ENCODE measurements at places on chromosomes 1 and 21.
A peak's percentile ranks its signal among the peaks of the same experiment; 100 is the strongest.

DNA sequence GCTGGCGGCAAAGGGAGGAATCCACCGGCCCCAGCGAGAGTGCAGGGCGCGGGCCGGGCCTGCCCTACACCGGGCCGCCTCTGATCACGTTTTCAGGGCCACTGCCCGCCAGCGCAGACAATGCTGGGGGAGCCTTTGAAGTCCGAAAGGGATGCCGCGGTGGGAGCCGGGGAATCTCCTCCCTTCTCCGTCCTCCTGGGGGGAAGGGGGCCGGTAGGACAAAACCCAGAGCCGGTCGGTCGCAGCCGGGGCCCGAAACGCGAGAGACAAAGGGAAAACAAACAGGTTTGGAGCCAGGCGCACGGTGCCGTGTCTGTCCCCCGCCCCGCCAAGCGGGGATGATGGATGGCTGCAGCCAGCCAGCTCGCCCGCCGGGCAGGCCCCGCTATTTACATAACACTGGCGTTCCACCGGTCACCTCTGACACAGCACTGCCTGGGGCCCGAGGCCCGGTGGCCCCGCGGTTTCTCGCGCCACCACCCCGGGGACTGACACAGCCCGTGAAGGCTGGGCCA, 92.0 kb downstream of the CASZ1 start:
- no peak for DNase-seq

GRCh38 chr1:203999618-204000017, 73.3 kb upstream of the SOX13 start:
- DNase-seq: no peak

GRCh38 chr21:21715266-21715969, 717.2 kb downstream of the NCAM2 start:
- DNase-seq: peak; percentile 99

GRCh38 chr1:230381049-230381467, 45.1 kb downstream of the PGBD5 start:
- no peak for DNase-seq

DNA sequence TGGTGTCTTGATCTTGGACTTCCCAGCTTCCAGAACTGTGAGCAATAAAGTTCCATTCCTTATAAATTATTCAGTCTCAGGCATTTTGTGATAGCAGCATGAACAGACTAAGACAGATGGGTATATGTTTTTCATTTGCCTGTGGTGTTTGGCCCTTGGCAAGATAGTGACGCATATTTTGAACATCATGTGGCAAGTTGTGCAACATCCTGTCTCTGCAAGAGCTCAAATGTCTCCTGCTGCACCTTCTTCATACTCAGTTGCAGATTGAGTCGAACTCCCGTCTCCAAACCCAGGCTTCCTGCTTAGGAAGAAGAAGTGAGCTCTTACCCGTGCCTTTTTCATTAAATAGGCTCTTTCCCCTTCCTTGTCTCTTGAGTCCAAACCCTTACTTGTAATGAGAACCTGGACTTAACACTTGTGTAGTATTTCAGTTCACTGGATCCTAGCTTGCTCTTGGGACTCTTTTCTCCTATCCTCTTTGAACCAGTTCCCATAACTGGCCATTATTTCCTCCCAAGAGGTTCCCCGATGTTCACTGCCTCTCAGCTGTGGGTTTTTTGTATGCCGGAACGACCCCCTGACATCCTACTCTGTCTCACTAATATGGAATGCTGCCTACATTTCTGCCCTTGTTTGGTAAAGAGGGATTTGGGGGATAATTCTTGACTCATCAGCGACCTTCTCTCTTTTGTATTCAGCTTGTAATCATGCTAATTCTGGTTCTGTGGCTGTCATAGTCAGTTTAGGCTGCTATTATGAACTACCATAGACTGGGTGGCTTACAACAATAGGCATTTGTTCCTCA, 125.0 kb upstream of the KCNK2 start:
- peak; percentile 100 for DNase-seq

- DNase-seq: no peak
These were observed 44.7 kb upstream of the LYPLAL1 start for GRCh38 chr1:219128957-219129356.

DNA sequence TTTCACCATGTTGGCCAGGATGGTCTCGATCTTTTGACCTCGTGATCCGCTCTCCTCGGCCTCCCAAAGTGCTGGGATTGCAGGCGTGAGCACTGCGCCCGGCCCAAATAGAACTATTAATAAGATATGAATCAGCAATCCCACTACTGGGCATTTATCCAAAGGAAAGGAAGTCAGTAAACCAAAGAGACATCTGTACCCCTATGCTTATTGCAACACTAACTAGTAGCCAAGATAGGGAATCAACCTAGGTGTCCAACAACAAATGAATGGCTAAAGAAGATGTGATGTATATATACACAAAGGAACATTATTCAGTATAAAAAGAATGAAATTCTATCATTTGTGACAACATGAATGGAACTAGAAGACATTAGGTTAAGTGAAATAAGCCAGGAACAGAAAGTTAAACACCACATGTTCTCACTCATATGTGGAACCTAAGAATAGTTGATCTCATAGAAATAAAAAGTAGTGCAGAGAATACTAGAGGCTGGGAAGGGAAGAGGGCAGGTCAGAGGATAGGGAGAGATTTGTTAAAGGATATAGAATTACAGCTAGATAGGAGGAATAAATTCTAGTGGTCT, 48.8 kb downstream of the XPR1 start:
- DNase-seq: peak; percentile 68

- no peak for DNase-seq
These were observed 33.3 kb downstream of the COQ8A start for GRCh38 chr1:226973371-226973897.

DNA sequence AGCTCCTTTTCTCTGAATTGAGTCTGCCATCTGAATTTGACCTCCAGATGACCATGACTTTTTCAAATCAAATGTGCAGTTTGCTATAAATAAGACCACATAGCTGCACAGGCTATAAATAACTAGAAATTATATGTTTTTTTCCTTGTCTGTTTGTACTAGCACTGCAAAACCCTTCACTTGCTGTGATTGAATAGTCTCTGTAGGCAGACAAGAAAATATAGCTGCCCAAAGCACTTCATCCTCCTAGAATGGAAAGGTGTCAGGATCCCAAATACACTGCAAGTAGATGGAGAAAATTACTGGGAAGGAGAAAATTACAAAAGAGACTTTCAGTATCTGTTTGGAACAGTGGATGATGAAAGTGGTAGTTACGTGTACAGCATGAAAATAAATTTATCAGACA, 175.8 kb downstream of the APP start:
- DNase-seq: no peak

- no peak for DNase-seq
These were observed 29.4 kb upstream of the PRRC2C start for GRCh38 chr1:171455967-171456366.

- DNase-seq: peak; percentile 44
These were observed 519 bp downstream of the FNBP1L start for GRCh38 chr1:93448292-93448982.

DNA sequence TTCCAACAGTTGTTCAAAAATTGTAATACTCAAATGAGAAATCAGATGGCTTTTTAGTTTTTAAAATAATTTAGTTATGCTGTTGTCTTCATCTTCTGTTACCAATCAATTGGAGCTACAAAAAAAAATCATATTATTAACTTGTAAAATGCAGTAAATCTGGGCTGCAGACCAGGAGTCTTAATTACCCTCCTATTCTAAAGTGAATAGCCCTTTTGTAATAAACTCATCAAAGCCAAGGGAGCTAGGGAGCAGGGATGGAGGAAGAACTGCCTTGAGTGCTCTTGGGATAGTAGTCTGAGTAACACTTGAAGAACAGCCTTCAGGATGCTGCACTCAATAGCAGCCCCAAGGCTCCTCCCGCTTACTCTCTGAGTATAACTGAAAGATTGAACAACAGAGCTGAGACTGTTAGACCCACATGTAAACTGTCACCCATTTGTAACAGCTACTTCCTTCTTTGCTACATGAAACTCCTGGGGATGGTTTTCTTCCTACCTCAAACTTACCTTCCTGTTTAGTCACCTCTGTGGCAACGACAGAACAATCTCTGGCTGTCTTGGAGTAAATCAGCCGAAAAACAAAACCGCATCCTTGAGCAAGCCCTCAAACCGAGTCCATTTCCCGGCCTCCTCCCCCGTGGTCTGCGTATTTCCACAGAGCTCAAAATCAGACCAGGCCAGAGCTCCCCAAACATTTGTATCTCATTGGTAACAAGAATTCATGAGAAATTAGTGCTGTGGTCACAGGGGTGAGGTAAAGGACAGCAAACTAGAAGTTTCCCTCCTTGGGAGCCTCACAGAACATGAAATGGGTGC, 55.9 kb downstream of the CD58 start:
- no peak for DNase-seq

GRCh38 chr1:234713859-234714258, 103.9 kb upstream of the IRF2BP2 start:
- no peak for DNase-seq

DNA sequence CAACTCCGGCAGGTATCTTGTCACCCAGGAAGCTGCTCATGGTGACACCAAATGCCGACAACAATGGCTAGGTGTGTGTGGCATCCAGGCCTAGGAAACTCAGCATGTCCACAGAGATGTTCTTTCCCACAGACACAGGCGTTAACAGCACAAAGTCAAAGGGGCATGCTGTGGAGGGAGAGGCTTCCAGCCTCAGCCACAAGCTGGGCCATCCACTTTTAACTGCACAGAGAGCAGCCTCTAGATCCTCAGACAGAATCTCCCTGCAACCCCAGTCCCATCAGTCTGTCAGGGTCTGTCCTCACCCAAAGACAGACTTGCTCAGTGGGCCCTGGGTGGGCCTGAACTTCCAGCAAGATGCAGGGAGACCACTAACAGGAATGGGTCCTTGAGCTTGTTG, 58.5 kb upstream of the BCAR3 start:
- no peak for DNase-seq

DNA sequence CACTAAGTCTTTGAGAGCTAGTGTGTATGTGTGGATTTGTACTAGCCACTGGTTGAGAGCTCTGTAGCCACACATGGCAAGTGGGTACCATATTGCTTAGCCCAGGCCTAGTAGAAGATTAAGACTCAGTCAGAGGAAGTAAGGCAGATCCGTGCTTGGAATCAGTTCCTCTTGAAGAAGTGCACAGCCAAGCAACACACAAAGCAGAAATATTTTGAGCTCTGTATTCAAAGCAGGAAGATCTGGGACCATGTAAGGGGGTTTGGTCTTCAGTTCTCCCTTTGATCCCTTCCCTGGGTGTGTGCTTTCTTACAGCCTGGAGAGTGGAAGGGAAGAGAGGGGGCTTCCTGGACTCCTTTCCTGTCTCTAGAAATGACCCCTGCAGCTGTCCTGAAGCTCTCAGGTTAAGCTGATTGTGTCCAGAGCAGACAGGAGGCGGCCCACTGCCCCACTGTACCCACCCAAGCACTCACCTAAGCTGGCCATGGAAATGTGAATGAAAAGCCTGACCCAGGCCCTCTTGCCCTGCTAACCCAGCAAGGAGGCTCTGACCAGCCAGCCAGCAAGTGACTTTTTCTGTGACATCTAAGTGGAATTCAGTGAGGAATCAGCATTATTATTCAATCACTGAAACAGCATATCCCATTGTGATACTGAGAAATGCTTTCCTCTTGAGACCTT, 3.6 kb downstream of the ETS2 start:
- no peak for DNase-seq

GRCh38 chr1:160451119-160451858, 50.9 kb downstream of the VANGL2 start:
- no peak for DNase-seq

GRCh38 chr1:169462385-169462784, 23.4 kb downstream of the SLC19A2 start:
- no peak for DNase-seq

- peak; percentile 98 for DNase-seq
These were observed 19.3 kb downstream of the AHCYL1 start for GRCh38 chr1:110003747-110004428.

GRCh38 chr1:244865028-244865371, 657 bp upstream of the HNRNPU start:
- peak; percentile 27 for DNase-seq

GRCh38 chr21:35873441-35873840, 186.9 kb downstream of the SETD4 start:
- no peak for DNase-seq

GRCh38 chr1:208291923-208292711, 47.9 kb upstream of the PLXNA2 start:
- DNase-seq: no peak

GRCh38 chr1:1430992-1431844, 4.3 kb upstream of the VWA1 start:
- DNase-seq: no peak

DNA sequence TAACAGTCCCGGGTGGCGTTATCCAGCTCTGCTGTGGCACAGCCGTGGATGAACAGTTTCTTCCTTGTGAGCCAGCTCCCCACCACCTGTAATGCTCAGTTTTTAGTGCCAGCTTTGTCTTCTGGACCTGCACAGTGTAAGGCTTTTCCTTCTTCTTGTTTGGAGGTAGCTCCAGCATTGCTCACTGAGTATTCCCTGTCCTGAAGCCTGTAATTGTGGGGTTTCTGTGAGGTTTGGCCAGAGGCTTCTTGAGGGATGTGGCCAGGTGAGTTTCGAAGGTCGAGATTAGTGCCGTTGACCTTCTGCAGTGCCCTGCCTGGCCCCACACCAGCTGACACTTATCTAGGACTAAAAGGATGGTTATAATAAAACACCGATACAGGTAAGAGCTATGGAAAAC, 75.0 kb downstream of the PBX1 start:
- DNase-seq: no peak

- DNase-seq: no peak
These were observed 268.9 kb upstream of the TMEM51 start for GRCh38 chr1:14884614-14885175.

GRCh38 chr1:215645182-215645581, 78.1 kb downstream of the KCTD3 start:
- no peak for DNase-seq

GRCh38 chr1:205304695-205305070, 16.9 kb downstream of the NUAK2 start:
- no peak for DNase-seq

DNA sequence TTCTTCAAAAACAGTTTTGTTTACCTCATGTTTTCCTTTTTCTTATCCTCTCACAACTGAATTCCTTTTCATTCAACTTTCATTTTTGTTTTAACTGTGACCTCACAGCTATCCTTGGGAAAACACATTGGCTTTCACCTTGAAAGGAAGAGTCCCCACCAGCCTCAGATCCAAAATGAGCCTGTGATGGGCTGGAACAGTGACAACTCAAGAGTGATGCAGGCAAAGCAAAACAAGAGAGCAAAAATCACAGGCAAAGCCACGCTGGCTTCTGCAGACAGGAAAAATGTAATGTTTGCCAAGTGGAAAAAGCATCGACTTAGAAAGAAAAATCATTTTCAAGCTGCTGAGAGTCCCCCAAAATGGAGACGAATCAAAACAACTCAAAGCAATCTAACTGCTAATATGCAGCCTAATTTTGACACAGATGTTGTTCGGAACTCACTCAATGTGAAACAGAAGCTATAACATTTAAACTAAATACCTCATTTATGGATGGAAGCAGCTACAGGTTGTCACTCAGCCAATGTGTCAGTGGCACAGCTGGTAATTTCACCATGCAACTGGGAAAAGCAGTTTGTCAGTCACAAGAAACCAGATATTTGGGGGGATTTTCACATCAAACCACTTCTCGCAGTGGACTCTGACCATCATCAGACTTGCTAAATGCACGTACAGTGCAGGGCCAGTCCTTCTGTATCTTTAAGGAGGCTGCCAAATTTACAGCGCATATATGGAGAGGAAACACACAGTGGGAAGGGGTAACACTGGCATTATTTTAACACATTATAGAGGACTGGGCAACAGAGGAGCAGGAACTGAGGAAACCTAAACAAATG, 50.7 kb downstream of the ALG14 start:
- DNase-seq: peak; percentile 43

Measured in fibroblast of upper back skin (primary cell).